ENCODE measurements at places on chromosomes 6 and 20.
A peak's percentile ranks its signal among the peaks of the same experiment; 100 is the strongest.

DNA sequence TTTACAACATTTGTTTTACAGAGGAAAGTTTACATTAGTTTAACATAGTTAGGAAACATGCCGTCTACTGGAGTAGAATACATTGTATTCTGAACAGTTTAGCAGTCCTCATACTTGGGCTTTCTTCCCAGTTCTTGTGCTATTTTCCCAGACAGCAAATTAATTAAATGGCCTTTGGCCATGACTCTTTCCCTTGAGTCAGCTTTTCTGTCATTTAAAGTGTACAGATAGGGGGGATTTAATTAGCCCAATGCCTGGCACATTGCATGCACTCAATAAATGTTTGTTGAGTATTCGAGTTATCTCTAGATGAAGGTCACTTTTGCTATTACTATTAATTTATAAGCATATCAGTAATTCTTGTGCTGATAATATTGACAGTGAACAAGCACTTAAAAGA lies 1.6 kb downstream of the TMEM244 start:
- DNase-seq, result no peak

DNA sequence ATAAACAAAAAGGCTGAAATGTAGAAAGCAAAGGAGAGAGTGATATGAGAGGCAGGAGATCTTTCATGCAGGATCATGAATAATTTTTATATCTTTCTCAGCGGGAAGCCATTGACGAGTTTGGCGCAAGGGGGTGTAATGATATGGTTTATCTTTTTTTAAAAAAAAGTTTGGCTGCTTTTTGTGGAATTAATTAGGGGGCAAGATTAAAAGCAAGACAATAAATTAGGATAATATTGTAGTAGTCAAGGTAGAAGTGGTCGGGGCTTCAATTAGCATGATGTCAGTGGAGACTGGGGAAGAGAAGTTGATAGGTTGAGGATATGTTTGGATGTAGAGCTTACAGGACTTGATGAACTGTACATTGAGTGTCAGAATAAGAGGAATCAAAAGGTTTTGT lies 4.0 kb downstream of the SENP6 start:
- DNase-seq, result no peak

- peak; percentile 25 for DNase-seq
These were observed 18.0 kb downstream of the SMAP1 start for GRCh38 chr6:70685494-70686180.

GRCh38 chr6:153121311-153121710 lies 9.8 kb downstream of the RGS17 start:
- no peak for DNase-seq

- DNase-seq, result no peak
These were observed 106.7 kb upstream of the CLDN20 start for GRCh38 chr6:155157101-155157500.

DNA sequence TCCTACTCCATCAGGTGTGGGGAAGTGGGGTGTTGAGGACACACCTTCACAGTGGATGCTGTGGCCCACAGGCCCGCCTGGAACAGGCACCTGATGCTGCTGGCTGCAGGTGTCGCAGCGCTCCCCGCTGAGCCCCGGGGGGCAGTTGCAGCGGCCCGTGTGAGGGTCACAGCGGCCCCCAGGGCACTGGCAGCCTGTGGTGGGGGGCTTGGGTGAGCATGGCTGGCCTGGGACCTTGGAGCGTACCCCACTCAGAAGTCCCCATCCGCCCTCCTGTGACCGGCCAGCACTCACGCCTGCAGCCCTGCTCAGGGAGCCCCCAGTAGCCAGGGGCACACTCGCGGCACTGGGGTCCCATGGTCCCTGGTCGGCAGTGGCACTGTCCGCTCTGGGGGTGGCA lies 19.2 kb downstream of the ADRM1 start:
- no peak for DNase-seq

DNA sequence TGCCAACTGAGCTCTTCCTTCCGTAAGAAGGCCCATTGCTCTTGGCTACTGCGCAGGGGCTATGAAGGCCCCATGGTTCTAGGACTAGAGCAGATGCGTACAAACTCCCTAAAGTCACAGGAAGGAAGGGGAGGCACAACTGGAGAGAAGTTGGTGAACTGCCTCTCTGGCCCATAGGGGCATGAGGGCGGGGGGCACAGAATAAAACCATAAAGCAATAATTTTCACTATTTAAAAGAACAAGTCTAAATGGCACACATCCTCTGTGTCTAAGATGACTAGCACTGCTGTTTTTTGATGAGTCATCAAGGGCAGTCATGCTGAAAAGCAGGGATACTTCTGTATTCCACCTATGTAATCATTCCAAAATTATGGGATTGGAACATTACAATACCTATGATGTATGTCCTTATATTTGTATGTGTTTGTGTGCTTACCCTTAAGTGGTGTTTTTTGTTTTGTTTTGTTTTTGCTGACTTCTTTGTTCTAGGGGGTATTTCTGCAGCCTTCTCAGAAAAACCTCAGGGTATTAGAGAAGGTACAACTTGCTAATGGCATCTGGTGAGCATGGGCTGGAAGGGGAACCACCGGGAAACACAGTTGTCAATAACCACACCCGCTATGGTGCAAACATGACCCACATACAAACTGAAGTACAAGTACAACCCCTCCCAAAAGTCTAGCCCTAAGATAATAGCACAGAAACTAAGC lies 36.9 kb downstream of the B4GALT5 start:
- DNase-seq, result no peak

DNA sequence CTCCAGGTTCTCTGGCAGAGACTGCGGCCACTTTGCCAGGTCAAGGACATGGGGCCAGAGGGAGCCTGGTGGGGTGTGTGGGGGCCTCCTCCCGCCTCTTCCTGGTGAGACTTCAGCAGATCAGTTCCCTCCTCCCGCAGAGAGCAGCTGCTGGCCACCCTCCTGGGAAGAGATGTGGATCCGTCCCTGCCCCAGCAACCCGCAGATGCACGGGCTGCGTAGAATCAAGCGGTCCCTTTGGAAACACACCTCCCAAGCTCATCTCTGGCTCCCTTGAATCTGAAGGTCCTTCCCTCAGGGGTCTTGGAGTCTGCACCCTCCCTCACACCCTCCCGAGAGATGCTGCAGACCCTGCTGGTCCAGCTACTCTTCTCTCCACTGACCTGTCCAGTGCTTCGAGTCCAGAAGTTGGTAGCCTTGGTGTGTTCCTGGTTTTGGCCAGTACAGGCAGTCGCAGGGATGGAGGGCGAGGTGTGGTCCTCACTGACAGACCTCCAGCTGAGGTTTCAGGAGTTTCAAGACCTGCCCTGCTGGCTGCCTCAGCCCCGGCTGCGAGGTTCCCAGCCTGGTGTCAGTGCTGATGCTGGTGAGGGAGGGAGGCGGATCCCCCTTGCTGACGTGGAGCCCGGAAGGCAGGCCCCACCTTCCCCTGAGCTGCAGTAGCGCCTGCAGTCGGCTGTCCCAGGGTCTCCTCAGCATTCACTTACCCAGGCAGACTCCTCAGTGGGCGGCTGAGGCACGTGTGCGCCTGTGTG lies at the start of gene NPBWR2:
Gene NPBWR2 (minus strand): TSS at position 585 of the 755 bp plus-strand sequence. CDS start 734 bp downstream, outside the sequence.
- DNase-seq, result peak; percentile 87

GRCh38 chr6:72783035-72783434 lies 161.2 kb downstream of the KCNQ5 start:
- DNase-seq, result no peak

DNA sequence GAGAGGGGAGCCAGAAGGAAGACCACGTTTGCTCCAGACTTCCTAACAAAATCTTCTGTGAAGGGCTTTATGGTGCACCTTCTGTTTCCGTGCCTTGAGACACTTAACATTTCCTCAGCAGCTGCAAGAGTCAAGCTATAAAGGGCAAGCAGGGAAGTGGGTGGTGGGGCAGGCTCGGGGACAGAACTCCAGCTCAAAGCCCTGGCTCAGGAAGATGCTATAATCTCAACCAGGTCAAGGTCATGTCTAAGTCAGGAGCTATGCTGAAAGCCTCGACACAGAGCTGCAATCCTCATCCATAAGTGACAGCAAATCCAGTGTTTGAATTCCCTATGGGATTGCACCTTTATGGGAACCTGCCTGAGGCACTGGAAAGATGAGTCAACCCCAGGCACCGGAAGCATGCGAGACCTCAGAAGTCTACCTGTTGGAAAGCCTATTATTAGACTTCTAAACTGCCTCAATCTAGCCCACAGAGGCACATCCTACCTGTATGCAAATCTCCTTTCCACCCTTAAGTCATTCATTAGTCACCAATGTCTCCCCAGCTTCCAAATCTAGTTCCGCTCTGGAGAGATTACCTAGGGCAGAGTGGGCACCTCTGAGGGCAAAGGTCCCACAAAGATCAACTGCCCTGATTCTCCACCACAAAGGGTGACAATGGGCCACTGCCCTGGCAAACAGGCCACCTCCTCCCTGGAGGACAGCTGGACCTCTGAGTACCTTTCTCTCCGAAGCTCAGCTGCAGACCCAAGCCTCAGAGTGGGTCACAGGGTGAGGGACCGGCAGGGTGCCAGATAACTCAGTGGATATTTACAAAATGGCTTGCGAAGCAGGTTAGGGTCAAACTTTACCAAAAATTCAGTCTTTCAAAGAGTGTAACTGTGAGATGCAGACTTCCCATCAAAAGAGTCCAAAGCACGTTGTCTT lies 287.0 kb downstream of the CDC5L start:
- DNase-seq, result no peak

DNA sequence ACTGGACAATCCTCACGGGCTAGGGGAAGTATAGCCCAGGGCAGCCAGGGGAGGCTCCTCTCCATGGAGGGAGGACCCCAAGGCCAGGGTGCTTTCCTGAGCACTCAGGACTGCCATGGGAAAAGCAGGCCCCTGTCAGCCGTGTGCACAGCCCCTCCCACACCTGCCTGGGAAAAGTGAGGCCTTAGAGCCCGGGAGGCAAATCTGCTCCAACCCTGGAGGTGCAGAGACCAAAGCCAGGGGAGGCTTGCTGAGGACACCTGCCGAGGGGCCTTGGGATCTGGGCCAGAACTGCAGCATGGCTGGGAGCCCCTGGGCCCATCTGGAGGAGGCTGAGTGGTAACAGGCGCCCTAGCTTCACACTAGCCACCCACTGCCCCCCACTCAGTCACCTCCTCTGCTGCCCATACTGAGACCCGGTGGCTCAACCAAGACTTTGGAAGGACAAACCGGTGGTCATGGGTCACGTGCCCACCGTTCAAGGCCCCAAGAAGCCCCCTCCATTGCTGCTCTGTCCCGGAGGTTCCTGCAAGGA lies 55.2 kb downstream of the YTHDF1 start:
- no peak for DNase-seq

DNA sequence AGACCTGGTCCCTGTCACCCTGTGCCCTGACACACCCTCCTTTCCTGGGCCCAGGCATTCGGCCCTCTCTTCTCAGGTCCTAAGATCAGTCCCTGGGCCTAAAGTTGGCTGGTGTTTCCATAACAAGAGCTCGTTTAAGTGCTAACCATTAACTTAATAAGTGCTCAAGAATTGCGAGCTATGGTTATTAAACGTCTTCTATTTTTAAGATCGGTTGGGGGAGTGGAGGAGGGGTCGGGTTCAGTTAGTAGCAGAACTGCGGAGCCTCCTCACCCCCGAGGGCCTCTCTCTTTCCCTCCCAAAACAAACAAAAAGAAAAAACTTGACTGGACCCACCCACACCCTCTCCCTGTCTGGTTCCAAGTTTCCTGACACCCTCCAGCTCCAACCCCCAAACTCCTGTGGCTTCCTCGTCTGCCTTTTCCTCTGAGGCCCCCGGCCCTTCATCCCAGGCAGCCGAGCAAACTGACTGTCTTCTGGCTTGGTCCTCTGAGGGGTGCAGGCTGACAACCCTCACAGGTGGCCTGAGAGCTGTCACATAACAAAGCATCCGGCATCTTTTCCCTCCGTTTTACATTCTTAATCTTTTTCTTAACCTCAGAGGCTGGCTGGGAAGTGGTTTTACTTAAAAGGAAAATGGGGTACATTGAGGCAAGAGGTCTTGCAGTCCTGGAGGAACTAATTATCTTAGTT lies 2.0 kb downstream of the STK35 start:
- no peak for DNase-seq

- DNase-seq, result peak; percentile 63
These were observed 4.5 kb upstream of the TAF8 start for GRCh38 chr6:42045538-42046460.

DNA sequence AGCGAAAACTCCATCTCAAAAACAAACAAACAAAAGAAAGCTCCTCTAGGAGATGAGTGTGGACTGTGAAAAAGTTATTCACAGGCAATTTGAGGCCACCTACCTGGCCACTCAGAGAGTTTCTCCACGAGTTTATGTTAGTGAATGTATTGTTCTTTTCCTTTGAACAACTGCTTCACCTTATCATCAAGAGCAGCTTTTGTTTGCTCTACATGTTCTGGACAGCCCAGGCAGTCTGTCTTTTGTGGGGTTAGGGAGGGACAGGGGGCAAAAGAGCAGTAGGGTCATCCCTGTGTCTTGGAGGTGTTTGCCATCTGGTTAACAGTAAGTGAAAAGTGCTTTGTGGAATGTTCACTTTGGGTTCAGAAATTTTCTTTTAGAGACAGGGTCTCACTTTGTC lies 8.0 kb downstream of the CASS4 start:
- no peak for DNase-seq

- DNase-seq, result no peak
These were observed 129.7 kb downstream of the SLC22A3 start for GRCh38 chr6:160477901-160478300.

DNA sequence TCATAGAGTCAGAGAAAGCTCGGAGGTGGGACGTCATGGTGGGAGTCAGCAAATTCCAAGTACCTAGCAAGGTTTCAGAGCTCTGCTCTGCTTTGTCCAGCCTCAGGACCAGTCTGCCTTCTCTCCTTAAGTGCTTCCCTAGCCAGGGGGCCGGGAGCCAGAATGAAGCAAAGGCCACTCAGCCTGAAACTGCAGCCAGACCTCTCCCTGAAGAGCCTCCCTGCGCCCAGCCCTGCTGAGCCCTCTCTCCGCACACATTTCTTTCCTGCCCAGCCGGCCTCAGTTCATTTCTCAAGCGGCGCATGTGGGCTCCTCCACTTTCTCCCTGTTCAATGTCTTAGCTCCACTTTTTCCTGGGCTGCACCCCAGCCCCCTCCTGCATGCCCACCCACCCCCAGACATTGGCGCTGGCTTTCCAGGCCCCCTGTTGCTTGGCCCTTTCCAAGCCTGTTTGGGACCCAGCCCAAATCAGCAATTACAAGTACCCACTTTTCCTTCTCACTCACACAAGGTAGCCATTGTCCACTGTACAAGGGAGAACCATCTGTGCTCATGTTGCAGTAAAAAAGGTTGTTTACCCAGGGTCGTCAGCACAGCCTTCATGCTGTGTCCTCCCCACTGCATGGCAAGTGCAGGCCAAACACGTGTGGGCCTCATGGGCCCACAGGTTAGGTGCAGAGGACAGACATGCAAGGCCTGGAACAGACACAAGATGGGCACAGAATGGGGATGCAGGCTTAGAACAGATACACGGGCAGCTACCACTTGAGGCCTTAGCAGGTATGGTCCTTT lies 147.1 kb downstream of the MRPL14 start:
- DNase-seq, result no peak

DNA sequence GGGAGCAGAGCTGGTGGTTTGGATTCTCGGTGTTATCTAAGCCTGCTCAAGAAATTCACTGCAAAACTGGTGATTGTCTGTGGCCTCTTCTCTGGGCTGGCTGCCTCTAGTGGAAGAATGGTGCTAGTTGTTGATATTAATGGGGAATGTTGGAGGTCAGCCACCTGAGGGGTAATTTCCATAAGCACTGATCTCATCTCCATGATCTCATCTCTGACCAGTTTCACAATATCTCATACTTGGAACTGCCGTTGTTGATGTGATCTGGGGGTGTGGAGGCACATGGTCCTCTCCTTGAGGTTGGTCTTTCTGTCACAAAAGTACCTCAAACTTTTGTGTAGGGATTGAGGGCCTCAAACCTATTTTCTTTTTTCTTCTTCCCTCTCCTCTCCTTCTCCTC lies 102.6 kb downstream of the CD109 start:
- no peak for DNase-seq
